ENCODE measurements at places on chromosomes 5 and 9.
A peak's percentile ranks its signal among the peaks of the same experiment; 100 is the strongest.

DNA sequence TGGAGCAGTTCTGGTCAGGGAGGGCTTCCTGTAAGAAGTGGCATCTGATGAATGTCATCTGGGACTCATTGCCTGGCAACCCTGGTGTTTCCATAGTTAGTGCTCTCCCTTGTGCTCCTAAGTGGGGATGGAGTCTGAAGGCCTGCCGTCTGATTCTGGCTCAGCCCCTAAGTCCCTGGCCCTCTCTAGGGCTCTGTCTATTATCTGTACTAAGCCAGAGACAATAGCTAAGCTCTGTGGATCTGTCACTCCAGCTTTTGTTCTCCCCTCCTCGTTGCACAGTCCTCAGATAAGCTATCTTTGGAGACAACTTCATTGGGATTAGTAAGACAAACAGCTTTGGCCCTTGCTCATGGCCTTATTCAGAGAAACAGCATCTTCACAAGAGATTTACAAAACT, 30.6 kb upstream of the TTC1 start:
- DNase-seq: no peak

GRCh38 chr9:106707738-106708474, 155.1 kb upstream of the ZNF462 start:
- no peak for DNase-seq

GRCh38 chr5:8895599-8895998, 650.3 kb downstream of the SEMA5A start:
- DNase-seq: no peak

GRCh38 chr5:83360573-83360972, 111.0 kb upstream of the VCAN start:
- DNase-seq: no peak

- no peak for DNase-seq
Measured at GRCh38 chr9:124450241-124450924, at the start of gene ADGRD2. Gene ADGRD2 (plus strand): TSS chr9:124450451. CDS start chr9:124451667, 1,216 bp downstream.

DNA sequence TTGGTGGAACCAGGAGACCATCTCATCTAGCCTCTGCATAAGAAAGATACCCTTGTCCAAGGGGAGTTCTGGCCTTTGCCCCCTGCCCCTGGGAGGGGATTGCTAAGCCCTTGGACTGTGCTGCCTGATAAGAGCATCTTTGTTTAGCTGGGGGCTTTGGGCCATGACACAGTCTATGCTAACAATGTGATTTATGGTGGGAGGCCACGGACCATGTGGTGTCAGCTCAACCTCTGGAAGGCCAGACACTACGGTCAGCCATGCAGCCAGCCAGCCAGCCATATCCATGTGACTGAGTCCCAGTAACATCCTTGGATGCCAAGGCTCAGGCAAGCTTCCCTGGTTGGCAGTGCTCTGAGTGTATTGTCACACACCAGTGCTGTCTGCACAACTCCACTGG, 244.4 kb downstream of the FSTL4 start:
- no peak for DNase-seq

- no peak for DNase-seq
Measured at GRCh38 chr5:126438267-126438666, 15.1 kb downstream of the GRAMD2B start.

DNA sequence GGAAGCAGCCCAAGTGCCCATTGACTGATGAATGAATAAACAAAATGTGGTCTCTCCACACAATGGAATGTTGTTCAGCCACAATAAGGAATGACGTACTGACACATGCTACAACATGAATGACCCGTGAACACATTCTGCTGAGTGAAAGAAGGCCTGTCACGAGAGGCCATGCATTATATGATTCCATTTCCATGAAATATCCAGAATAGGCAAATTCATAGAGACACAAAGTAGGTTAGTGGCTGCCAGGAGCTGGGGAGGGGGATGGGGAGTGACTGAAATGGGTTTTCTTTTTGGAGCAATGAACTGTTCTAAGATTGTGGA, 41.4 kb downstream of the BICD2 start:
- peak; percentile 85 for DNase-seq

DNA sequence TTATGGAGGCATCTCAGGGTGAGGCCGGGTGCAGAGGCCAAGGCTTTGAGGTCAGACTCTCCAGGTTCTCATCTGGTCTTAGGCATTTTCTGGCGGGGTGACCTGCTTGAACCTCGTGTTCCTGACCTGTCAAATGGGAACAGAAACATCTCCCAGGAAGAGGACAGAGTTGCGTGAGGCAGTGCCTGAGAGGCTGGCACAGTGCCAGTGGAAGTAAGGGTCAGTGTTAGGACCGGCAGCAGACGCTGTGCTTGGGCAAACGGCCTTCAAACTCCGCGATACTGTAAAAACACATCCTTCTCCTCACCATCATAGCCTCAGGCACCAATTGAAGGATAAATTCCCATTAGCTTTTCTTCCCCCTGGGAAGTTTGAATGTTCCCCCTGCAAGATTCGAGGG, 55.6 kb upstream of the FCN2 start:
- no peak for DNase-seq

DNA sequence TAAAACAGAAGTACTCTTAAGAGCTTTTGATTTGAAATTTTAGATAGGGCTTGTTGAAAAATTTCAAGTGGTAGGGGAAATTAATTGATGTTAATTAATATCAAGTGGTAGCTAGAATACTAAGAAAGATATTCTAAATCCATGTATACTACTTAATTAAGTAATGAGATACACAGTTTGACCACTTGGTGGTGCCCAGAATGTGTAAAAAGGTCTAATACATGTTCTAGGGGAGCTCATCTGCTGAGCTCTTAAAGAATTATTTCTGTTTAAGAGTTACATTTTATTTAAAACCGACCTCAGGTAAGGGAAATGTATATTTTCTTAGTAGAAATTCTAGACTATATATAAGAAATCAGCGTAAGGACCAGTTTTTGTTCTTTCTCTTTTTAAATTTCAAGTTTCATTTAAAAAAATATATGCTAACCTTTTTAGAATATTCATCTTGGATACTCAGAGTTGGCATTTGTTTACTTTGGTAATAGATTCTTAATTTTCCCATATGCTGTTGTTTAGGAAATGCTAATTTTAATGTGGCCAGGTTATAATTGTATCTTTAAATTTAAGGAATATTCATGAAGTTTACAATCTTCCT, 61.5 kb downstream of the LNPEP start:
- DNase-seq: peak; percentile 27

DNA sequence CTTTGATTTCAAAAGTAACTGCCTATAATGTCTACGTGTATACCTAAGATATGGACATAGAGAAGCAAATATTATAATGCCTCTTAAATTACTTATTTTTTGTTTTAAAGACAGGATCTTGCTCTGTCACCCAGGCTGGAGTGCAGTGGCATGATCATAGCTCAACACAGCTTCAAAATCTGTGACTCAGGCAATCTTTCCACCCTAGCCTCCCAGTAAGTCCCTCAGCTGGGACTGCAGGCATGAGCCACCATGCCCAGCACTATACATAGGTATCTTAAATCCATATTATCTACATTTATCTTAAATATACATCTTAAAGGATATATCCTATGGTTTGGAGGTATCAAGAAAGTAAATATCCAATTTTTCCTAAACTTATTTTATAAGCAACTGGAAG, 261.2 kb downstream of the ARL15 start:
- DNase-seq: no peak

- DNase-seq: no peak
Measured at GRCh38 chr5:68368311-68369022, 152.9 kb downstream of the PIK3R1 start.

DNA sequence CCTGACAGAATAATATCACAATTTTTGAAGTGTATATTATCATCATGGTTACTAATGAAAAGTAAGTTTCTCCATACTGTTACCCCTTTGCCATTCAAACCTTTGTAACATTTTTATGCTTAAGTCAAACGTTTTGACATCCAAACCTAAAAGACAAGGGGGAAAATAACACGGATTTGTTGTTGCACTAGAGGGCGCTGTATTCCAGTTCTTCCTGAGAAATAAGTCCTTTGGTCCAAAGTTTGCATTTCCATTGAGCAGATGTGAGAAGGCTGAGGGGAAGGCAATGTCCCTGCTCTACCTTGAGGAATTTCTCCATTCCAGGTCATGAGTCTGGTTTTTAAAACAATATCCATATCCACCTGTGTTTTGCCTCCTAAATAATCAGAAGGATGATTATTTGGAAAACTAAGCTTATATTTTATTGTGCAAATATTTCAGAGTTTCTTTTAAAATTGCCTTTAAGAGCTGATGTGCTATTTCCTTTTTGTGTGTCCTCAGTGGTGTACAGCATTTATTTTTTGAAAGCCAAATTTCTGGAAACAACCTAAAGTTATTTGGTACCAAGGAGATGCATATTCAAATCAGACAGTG, 9.7 kb downstream of the LECT2 start:
- DNase-seq: peak; percentile 65

DNA sequence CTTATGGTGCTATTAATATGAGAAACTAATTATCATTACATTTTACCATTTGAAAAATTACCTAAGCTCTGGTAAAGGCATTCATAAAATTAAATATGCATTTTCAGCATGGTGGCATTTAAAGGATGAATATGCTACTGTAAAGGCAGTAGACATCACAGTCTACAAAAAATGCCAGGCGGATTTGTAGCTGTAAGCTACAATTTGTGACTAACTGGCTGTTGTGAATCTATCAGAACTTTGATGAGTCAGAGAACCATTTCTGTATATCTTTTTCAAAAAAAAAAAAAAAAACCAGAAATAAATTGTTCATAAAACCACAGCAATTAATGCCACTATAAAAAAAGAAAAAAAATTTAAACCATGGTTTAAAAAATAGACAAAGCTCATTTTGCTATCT, 186.3 kb downstream of the NFIB start:
- no peak for DNase-seq

All from SHP77 treated with DMSO at 0.1 percent for 48 hours (cell line).